NCI-H226 (cell line): ENCODE measurements at places on chromosomes 6 and 20.

- no peak for DNase-seq
Observed at GRCh38 chr6:129031051-129031599, 148.2 kb downstream of the LAMA2 start.

- no peak for DNase-seq
Observed at GRCh38 chr6:45543298-45544235, 165.8 kb upstream of the SUPT3H start.

DNA sequence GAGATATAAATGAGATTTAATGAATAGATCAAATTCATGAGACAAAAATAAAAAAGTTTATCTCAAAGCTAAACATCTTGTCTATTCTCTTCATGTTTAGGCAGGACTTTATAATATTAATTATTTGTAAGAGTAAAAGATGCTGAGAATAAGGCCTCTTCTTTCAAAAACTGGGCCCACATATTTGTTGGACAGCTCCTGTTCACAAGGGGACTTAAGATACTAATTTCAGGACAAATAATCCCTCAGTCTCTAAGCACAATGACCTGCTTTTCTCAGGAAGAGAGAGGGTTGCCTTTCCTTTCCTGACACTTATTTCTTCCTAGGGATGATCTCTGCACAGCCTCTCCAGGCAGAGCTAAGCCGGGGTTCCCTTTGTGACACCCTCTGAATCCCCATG, 43.3 kb downstream of the NOX3 start:
- DNase-seq = no peak

DNA sequence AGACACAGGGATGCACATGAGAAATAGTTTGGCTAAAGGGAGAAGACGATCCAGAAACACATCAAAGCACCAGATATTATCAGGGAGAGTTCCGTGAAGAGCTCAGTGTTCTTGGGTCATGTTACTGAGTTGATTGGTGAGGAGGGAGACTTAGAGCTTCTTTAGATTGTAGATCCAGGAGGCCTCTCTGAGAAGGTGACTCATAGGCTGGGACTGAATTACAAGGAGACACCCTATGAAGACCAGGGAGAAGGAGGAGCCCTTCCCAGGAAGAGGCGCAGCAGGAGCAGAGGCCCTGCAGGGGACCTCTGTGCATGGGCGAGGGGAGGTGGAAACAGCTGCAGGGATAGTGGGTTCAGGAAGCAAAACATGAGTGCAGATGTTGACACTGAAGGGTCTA, 196.5 kb downstream of the SLC24A3 start:
- no peak for DNase-seq

DNA sequence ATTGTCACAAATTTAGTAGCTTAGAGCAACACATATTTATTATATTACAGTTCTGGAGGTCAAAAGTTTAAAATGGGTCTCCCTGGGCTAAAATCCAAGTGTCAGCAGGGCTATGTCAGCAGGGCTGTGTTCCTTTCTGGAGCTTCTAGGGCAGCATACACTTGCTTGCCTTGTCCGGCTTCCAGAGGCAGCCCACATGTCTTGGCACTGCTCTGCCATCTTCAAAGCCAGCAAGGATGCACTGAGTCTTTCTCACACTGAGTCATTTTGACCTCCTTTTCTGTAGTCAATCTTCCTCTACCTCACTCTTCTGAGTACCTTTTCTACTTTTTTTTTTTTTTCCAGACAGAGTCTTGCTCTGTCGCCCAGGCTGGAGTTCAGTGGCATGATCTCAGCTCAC, 39.0 kb downstream of the ADGRF4 start:
- no peak for DNase-seq

GRCh38 chr6:138215093-138215782, 3.1 kb downstream of the PBOV1 start:
- DNase-seq = no peak

- no peak for DNase-seq
Observed at GRCh38 chr6:34036357-34037069, 109.4 kb downstream of the GRM4 start.

DNA sequence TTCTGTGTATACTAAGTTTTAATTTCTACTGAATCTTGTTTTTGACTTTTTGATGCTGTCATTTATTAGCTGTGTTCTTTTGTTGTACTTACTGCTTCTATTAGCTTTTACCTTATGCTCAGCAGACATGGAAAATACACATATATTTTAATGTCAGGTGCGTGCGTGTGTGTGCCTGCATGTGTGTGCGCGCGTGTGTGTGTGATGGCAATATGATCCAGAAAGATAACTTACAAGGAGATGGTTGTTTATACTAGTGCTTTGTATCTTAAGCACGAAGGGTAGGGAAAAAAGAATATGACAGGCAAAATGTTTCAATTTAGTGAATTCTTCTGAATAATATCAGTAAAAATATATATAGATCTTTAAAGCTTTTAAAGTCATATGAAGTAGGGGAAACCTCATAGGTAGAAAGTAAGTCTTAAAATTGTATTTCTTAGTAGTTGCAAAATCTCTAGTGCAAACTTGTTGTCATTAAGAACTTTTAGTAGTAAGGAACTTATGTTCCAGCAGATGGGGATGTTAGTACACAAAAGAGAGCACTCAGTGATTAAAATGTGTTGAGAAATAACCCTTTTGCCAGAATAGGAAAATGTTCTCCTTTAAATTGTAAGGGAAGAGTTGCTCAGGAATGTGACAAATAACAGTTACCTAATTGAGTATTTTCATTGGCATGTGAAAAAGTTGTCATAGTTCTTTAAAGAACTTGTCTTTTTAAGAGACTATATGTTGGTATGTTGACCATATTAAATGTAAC, 13.2 kb downstream of the QKI start:
- peak; percentile 35 for DNase-seq

GRCh38 chr6:110939429-110940200, 18.9 kb upstream of the GTF3C6 start:
- no peak for DNase-seq

DNA sequence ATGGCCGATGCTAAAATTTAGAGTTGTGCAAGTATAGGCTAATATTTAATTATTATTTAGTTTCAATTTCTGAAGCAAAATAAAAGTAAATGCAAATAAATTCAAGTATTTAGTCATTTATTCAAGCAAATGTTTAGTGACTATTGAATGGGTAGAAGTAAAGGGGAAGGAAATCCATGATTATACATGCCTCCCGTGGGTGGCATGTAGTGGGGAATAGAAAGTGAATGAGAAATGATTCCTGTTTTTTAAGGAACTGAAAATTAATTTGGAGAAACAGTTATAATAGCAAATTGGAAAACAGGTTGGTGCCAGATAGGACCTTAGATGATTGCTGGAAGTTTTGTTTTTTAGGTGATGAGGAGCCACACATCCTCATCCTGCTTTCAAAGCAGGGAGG, 35.4 kb downstream of the FAM229B start:
- DNase-seq = no peak

DNA sequence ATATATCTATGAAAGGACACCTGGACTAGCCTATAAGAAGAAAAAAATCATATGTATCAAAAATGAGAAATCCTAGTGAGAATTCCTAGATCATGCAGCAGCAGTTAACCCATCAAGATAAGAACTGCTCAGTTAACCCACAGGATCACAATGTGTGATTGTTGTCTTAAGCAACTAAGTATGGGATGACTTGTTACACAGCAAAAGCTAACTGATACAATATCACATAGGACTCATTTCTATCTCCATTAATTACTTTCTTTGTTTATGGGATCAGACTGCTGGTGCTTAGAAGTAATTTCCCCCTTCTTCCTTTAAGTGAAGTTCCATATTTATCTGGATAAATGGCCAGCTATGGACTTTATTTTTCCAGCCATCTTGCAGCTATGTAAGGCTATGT, 280.8 kb upstream of the MARCKS start:
- no peak for DNase-seq

- peak; percentile 60 for DNase-seq
Observed at GRCh38 chr6:32622545-32623401, 14.4 kb upstream of the HLA-DQA1 start.

- DNase-seq = no peak
Observed at GRCh38 chr20:13856354-13856753, 71.5 kb downstream of the NDUFAF5 start.

GRCh38 chr20:37903317-37904007, 535 bp downstream of the VSTM2L start:
- no peak for DNase-seq

GRCh38 chr6:139407718-139408222, 33.3 kb upstream of the CITED2 start:
- peak; percentile 95 for DNase-seq

DNA sequence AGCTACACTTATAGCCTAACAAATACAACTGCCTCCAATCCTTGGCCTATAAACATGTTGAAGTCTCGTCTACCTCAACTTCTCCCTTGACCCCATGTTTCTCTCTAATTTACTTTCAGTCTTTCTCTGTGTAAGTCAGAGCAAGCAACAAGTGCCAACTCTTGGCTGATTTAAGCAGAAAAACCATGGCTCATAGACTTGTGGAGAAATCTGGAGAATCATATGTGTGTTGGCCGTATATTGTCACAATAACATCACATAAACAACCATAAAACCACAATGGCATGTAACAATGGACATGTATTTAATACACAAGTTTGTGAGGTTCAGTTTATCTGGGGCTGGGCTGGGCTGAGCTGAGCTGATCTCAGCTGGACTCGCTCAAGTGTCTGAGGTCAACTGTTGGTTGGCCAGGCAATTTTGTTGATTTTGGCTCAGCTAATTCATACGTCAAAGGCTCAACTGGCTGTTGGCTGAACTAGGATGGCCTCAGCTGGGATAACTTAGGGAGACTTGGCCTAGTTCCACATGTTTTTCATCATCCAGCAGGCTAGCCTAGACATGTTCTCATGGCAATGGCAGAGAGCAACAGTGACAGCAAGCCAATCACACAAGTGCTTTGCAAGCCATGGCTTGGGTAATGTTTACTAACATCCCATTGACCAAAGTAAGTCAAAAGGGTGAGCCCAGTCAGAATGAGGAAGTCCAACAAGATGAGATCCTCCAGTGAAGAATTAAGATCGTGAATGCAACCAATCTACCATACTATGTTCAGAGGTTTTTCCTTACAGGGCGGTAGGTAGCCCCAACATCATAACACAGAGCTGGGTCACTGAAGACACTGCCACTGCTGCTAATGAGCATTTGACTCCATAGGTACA, 12.9 kb upstream of the TBC1D22B start:
- peak; percentile 100 for DNase-seq

GRCh38 chr6:50816947-50817645, 1.6 kb upstream of the TFAP2B start:
- DNase-seq = no peak

DNA sequence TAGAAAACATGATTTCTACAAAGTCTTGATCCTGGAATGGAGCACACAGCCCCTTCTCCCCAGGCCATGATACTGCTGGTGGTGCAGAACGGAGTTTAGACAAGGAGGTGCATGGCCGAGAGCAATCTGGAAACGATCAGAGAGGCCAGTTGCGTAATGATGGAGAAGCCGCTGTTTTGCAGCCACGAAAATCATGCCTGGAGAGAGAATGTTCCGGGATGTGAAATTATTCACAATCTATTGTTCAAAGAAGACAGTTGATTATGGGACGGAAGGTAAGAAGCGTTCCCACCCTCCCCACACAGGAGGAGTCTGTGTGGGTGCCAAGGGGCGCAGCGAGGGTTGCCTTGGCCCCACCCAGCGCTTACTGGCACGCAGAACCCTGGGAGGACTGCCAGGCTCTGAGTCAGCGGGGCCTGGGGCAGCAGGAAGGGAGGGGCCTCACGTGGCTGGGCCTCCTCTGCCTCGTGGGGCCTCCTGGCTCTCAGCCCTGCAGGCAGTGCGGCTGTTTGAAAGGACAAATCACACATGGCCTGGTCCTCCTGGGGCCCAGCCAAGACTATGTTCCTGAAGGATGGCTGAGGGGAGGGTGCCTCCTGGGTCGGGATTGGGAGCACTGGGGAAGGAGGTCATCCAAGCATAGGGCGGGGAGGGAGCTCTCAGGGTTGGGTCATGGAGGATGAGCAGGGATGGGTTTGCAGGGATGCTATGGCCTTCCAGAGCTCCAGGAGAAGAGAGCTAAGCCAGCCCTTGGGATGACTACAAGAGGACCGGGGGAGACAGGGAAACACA, 8.7 kb upstream of the AP5S1 start:
- peak; percentile 86 for DNase-seq

DNA sequence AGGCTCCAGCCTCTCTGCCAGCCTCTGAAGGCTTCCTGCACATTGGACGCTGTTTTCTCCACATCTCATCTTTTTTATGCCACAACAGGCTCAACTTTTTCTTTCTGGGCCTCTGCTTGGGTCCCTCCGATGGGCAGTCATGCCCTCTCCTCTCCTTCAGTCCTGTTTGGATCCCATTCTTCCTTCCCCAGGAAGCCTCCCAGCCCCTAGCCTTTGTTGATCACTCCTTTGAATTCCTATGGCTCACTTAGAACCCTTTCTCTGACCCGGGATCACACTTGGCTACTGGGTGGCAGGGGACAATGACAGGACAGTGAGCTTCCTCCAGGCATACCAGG, 4.5 kb downstream of the SLA2 start:
- no peak for DNase-seq

DNA sequence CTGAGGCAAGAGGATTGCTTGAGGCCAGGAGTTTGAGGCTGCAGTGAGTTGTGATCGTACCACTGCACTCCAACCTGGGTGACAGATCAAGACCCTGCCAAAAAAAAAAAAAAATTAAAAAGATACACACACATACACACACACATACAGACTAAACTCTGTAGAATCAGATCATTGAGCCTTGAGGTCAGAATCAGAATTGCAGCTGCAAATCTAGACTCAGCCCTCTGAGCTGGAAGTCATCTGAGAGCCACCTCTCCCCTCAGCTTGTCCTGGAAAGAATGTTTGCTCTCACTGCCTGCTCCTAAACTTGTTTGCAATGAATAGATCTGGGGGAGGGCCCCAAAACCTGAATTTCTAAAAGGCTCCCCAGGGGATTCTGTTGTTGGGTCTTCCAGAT, 41.4 kb upstream of the ANGPT4 start:
- DNase-seq = no peak

DNA sequence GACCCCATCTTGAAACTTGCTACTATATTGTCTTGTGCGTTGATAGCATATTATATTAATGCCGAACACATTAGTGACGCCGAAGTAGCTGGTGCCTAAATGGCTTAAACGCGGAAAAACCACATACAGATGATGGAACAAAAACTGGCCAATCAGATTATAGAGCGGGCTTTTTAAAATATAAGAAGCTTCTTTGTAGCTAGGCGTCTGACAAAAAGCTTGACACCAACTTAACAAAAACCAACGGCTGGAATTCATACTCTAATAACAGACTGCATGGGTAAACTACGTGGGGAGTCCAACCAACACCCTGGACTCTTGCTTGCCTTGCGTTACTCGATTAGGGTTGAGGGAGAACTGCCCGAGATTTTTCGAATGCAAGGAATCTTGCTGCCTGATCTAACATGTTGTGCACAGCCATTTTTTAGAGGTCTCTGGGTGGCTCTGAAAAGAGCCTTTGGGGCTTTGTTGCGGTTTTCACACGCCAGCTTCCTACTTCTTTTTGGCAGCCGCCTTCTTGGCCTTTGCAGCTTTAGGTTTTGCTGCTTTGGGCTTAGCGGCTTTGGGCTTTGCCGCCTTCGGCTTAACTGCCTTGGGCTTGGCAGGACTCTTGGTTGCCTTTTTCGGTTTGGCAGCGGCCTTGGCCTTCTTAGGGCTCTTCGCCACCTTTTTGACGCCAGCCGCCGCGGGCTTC, 45.7 kb downstream of the OR2B2 start:
- DNase-seq = peak; percentile 43

- no peak for DNase-seq
Observed at GRCh38 chr20:50813801-50814200, 18.9 kb downstream of the BCAS4 start.
